ENCODE measurements at places on chromosomes 3 and 15.
A peak's percentile ranks its signal among the peaks of the same experiment; 100 is the strongest.

- no peak for DNase-seq
Observed at GRCh38 chr15:57272771-57273357, 103.4 kb upstream of the CGNL1 start.

- no peak for DNase-seq
Observed at GRCh38 chr3:42027571-42027970, 63.6 kb upstream of the TRAK1 start.

DNA sequence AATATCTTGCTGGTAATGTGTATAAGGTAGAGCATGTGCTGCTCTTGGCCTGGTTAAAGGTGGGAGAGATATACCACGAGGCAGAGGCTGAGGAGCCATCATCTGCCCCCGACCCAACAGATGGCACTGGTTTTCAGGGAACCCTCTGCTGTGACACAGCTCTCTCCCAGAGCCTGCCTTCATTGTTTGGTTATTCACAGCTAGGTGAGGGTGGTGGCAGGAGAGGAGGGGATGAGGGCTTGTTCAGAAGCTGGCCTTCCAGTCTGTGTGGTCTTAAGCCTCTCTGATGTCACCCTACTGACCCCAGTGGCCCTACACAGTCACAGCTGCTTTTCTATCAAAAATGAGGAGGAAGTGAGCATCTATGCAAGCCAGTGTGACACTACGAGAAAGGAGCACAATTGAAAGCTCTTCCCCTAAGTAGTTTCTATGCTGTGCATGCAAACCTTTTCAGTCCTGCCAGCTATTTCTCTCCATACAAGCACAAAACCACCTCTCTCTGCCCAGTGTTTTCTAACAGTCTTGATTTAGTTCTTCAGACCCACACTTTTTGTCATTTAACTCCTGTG is 258.4 kb upstream of the AGTR1 start:
- DNase-seq, result no peak

GRCh38 chr3:10286596-10287295 is 6.0 kb downstream of the GHRL start:
- DNase-seq, result no peak

GRCh38 chr3:133295944-133296917 is 103.6 kb upstream of the BFSP2 start:
- no peak for DNase-seq

- no peak for DNase-seq
Observed at GRCh38 chr3:172853005-172853404, 102.5 kb downstream of the ECT2 start.

DNA sequence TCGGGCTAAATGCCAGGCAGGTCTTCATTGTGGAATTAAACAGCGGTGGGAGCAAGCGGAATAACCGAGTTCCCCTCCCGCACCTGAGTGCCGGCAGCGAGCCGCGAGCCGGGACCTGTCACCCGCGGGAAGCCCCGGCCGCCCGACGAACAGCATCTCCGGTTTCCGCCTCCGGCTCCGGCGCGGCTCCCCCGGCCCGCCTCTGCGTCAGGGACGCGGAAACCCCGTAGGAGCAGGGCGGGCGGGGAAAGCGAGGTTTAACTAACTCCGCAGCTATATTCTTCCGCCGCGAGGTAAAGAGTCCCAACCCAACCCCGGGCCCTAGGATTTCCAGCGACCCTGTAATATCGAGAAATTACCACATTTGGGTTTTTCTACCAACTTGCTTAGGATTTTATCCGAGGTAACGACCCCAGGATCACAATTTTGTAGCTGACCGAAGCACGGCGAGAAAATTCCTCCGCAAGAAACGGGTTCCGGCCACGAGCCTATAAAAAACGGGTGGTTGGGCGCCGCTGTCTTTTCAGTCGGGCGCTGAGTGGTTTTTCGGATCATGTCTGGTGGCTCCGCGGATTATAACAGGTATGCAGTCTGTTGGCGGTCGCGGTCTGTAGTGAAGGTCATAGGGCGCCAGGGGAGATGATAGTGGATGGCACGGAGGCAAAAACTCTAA is at the start of gene EIF4A2:
Gene EIF4A2 (plus strand): TSS at position 520 of the 673 bp plus-strand sequence. CDS start 34 bp downstream, at position 554.
- peak; percentile 92 for DNase-seq

- DNase-seq, result no peak
Observed at GRCh38 chr3:154188846-154189245, 67.7 kb downstream of the ARHGEF26 start.

Measured in NCI-H1436 (cell line).